ENCODE measurements at places on chromosomes 11 and 22.
A peak's percentile ranks its signal among the peaks of the same experiment; 100 is the strongest.

DNA sequence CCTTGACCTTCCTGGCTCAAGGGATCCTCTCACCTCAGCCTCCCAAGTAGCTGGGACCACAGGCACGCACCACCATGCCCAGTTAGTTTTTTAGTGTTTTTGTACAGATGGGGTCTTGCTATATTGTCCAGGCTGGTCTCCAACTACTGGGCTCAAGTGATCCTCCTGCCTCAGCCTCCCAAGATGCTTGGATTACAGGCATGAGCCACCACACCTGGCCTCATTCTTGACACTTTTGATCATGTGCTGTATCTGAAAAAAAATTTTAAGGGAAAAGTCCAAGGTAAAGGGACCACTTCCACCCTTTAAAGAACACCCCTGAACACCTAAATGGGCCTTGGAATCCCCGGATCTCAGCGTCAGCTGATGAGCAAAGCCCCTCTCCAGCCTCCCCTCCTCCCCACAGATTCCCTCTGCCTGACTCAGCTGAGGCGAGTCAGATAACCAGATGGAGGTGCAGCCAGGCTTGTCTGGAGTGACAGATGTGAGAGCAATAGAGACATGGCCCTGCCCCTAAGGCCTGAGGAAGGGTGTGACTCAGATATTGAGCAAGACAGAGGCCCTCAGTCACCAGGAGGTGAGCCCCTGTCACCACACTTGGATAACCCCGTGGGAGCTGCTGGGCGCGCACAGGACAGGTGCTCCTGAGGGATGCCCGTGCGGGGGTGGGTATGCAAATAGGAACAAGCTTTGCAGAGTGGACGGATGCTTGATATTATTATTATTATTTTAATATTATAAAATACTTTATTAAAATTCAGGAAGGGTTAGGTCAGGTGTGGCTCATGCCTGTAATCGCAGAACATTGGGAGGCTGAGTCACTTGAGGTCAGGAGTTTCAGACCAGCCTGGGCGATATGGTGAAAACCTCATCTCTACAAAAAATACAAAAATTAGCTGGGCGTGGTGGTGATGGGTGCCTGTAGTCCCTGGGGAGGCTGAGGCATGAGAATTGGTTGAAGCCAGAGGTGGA is 5.0 kb upstream of the CCDC88B start:
- DNase-seq, result peak; percentile 96

DNA sequence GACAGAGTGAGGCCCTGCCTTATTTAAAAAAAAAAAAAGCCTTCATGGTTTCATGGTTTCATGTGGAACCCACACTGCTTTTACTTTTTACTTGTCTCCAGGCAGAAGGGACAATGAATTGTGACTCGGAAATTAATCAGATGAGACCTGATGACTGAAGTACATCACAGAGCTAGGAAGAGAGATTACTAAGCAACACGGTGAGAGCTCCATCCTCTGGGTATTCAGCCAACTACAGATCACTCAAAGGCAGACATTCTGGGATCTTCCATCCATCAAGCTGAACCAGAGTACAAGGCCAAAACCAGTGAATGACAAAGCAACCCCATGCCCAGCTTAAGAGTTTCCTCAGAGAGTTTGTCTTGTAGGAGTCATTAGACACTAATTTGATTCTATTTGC is 433.2 kb downstream of the SOX6 start:
- no peak for DNase-seq

DNA sequence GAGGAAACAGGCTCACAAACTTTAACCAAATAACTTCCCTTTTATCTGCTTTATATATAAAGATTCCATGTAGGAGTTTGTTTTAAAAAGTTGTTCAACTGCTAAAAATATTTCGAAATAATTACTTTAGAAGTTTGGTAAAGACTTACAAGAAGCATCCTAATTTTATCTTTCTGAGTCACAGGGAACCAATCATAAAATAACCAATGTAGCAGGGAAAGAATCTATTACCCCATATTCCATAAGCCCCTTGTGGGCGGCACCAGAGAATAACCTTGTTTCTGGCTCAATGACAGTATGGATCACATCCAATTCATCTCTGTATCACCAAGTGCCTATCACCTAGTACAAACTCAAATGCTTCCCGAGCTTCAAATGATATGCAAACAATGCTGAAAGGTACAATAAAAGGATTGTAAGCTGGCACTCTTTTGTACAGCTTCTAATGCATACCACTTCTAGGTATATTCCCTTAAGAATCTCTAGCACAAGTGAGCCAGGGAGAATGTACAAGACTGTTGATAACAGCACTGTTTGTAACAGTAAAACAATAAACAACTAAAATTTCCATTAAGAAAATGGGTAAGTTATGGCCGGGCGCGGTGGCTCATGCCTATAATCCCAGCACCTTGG is 158.4 kb downstream of the ATG16L2 start:
- DNase-seq, result peak; percentile 80

- DNase-seq, result no peak
These were observed 4.0 kb downstream of the YPEL4 start for GRCh38 chr11:57645689-57646085.

DNA sequence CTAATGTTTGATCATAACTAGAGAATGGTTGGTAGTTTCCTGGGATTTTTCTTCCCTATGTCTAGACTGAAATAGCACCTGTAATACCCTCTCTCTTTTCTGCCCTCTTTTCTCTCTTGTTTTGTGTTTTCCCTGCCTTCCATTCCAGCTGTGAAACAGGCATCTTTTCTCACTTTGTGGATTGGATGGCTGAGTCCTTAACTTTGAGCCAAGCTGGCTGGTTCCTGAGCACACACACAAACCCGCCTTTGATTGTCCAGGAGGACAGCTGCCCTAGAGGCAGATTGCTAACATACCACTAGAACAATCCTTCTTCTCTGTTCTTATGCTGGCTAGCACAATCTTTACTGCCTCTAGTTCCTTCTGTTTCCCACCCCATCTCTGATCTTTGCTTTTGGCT is 17.7 kb downstream of the CTNND1 start:
- DNase-seq, result peak; percentile 64

DNA sequence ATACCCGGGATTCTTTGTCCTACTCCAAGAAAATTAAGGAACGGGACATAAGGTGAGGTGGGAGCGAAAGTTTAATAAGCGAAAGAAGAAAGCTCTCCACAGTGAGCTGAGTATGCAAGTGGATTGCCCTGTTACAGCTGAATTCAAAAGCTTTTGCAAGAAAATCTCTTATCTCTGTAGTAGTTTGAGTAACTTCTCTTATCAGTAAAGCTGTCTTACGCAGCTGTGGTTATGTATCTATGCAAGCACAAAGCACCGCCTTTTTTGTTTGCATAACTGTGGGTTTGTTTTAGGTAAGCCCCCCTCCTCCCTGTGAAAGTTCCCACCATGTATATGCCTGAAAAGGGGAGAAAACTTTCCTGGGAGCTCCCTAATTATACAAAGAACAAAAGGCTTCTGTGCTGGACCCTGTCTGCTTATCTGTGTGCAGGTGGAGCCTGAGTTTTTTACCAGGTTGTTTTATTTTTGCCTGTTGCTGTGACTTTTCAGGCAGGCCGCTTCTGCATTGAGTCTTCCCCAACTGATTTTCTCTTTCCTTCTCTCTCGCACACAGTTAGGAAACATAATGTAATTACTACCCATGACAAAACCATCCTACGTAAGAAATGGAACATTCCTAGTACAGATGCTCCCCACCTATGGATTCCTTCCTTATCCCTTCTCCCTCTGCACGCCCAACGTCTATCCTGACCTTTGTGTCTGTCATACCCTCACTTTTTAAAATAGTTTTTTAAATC is 837 bp upstream of the PLAAT5 start:
- DNase-seq, result peak; percentile 75

- no peak for DNase-seq
These were observed 46.4 kb upstream of the FTH1 start for GRCh38 chr11:62013537-62014476.

GRCh38 chr22:44838316-44839016 is 86.1 kb downstream of the ARHGAP8 start:
- no peak for DNase-seq

- DNase-seq, result no peak
These were observed 22.7 kb upstream of the FGF19 start for GRCh38 chr11:69726481-69726880.

- no peak for DNase-seq
These were observed 4.5 kb upstream of the PES1 start for GRCh38 chr22:30596199-30596598.

- no peak for DNase-seq
These were observed 47.1 kb downstream of the RRP8 start for GRCh38 chr11:6556139-6556949.

DNA sequence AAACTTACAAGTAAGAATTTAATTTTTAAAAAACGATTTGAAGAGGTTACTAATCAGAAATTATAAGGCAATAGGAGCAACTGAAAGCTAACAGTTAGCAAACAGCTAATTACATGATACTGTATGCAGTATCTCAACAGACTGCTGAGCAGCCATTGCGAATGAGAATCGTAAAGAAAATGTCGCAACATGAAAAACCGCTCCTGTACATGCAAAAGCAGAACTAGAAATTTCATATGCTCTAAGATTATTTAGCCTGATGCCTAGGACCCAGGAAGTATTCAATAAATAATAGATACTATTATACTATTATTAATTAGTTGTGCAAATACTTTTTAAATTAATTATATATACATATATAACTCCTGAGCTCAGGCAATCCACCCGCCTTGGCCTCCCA is 48.7 kb upstream of the EP300 start:
- no peak for DNase-seq

- DNase-seq, result no peak
These were observed 418.6 kb downstream of the FAM181B start for GRCh38 chr11:82315093-82315492.

DNA sequence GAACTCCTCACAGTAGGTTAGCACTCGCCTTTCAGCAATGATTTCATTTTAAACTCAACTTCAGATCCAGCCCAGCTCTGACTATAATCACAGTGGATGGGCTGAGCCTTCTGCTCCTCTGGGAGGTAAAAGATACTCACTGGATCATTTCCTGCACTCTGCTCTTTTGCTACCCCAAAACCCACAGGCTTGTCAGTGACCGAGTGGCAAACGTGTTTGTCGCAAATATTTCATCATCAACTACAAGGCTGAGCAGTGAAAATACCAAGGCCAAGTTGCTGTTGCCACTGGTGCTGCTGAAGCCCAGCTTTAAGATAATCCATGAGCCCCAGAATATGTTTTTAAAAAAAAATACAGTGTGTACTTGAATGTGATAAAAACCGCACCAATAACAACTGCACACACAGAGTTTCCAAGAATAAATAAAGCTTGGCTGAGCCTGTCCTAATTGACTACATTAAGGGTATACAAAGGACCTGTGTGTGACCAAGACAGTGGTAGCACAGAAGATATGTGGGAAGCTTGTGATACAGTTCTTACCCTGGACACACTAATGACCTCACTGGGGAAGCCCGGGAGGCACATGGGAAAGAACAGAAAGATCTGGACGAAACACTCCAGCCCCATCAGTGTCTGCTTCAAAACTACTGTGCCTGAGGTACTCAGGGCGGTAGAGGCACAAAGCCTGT is 41.3 kb downstream of the ABTB2 start:
- DNase-seq, result peak; percentile 43

GRCh38 chr22:36913427-36914389 is at the start of gene CSF2RB:
CSF2RB (plus strand) TSS chr22:36913628; CDS start chr22:36922208, 8,580 bp downstream.
- no peak for DNase-seq

DNA sequence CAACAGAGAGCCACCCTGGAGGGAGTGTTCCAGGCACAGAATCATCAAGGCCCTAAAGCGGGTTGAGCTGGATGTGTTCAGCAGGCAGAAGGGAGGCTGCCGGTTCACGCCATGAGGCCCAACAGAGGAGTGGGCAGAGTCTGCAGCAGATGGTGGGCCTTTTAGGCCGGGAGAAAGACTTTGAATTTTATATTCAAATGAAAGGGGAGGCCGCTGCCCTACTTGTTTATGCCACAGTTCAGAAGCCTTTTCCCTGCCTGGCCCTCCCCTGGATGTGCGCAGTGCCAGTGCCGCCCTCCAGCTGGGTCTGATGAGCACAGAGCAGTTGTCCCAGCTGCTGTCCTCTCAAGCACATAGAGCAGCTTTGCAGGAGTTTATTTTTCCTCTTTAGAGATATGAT is 46.9 kb upstream of the TTC12 start:
- DNase-seq, result no peak

Data from iris pigment epithelial cell (primary cell).